Activated T-cell treated with anti-CD3 and anti-CD28 coated beads for 24 hours (primary cell): ENCODE measurements at places on chromosomes 2 and 18.

DNA sequence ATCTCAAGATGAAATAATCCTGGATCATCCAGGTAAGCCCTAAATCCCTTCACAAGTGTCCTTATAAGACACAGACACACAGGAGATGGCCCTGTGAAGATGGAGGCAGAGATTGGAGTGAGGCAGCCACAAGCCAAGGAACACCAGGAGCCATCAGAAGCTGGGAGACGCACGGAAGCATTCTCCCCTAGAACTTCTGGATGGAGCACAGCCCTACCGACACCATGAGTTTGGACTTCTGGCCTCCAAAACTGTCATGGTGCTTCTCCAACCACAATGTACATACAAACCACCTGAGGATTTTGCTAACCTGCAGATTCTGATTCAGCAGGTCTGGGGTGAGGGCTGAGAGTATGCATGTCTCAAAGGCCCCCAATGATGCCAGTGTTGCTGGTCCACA, 42.5 kb downstream of the ADD2 start:
- DNase-seq: no peak

DNA sequence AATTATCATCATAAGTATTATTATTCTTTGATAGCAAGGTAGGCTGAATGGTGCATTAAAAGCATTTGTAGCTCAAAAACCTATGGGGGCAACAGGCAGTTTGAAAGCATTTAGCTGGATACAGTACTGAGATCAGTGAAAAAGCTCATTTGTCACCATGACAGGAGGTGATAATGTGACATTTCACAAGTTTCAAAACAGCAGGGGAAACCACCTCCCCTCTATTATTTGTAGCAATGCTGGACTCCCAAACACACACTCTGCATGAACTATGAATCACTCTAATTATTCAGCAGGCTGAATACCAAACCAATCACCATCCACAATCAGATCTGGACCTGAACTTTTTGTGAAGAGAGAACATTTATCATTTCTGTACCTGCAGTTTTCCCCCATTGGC, 63.4 kb downstream of the MYO5B start:
- no peak for DNase-seq

DNA sequence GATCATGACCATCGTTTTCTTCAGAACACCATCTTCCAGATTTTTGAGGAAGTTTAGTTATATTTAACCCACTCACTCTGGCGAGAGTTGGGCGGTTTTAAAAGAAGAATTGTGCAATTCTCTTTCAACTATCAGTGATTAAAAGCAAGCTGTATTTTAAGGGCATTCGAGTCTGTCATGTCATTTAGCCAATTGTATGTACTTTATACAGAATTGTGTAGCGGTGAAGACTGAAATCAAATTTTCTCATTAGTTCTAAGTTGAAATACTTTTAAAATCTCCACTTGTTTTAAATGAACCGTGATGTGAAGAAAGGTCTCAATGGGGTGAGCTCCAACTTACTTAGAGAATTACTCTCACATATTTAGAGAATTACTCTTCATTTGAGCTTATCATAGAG, 214.6 kb upstream of the DTNA start:
- no peak for DNase-seq

DNA sequence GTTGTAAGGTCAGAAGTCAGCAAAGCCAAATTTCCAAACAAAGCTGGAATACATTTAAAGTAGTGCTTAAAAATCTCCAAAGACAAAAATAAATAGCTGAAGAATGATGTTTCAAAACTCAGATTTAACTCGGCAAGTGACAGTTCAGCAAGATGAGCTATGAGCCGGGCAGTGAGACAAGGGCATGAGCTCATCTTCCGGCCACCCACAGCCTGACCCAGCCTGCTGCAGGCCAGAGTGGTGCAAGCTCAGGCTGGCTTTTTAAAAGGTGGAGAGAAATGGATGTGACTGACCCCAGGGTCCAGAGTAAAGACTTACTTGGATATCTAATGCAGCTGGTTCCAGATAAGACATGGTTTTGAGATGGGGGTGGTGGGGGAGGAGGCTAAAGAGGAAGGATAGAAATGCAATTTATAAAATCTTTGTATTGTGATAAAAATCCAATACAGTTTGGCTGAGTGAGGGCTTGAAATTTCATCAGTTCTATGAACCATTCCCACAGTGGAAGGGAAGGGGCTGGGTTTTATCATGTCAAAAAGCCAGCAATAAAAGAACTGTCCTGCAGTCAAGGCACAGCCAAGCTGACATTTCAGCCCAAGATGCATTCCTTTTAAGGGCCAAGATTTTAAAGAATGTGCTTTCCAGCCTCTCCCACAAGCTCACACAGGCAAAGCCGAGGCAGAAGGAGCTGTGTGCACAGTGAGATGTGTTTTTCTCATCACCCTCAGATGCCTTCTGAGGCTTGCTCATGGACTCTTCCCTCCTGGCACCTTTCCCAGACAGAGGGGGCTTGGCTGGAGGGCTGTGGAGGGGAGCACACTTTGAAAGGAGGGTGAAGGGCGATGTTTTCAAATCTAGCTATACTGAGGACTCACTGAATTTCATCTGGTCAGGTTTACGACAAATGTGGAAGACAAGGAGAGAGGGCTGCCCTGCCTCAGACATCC, 97.9 kb upstream of the KLHL29 start:
- DNase-seq: no peak

- no peak for DNase-seq
Observed at GRCh38 chr2:50344509-50345106, 687.3 kb downstream of the NRXN1 start.

- no peak for DNase-seq
Observed at GRCh38 chr18:61173554-61173953, 159.7 kb upstream of the CDH20 start.

GRCh38 chr2:222613715-222614331, 42.1 kb downstream of the FARSB start:
- no peak for DNase-seq

GRCh38 chr18:8169722-8170121, 439.5 kb upstream of the RAB12 start:
- DNase-seq: no peak

- DNase-seq: peak; percentile 42
Observed at GRCh38 chr18:13437796-13438506, 219.4 kb downstream of the LDLRAD4 start.

DNA sequence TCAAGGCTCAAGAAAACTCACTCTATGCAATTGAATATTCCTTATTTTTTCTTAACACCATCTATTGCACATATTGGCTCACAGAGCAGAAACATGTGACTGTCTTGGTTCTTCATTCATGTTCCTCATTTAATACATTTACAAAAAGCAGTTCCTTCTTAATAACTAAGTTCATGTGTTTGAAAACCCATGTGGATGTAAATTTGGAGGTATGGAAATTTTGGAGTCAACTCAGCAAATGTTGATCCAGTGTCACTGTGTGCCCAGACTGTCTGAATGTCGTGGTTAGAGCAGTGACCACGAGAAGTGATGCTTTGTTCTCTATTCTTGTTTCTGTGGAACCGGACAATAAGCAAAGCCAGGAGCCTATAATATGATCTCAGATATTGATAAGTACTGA, 299.1 kb downstream of the SETBP1 start:
- no peak for DNase-seq

DNA sequence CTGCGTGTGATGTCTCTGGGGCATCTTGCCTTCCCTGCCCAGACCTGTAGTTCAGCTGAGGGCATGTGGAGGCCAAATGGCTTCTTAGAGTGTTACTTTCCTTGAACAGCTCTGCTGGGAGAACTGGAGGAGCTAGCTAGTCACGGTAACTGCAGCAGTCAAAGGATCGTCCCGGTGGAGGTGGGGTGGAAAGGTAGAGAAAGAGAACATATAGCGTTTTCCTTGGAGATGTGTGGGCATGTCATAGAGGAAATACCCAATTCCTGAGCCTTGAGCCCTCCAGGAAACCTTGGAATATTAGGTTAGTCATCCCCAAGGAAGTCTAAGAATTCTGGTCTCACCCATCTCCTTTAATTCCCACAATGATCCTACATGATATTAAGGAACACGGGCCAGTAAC, 33.5 kb upstream of the IL37 start:
- DNase-seq: no peak

DNA sequence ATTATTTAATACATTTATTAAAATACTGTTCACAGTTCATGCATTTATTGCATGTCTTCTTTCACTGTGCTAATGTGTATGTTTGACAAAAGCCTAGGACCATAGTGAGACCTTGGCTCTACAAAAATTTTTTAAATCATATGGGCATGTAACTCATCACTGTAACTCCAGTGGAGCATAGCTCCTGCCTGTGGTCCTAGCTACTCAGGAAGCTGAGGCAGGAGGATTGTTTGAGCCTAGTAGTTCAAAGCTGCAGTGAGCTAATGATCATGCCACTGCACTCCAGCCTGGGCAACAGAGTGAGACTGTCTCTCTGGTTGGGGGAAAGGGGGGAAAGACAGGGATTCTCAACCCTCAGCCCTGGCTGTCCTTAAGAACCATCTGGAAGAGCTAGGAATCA, 137.8 kb downstream of the PRKCE start:
- no peak for DNase-seq

DNA sequence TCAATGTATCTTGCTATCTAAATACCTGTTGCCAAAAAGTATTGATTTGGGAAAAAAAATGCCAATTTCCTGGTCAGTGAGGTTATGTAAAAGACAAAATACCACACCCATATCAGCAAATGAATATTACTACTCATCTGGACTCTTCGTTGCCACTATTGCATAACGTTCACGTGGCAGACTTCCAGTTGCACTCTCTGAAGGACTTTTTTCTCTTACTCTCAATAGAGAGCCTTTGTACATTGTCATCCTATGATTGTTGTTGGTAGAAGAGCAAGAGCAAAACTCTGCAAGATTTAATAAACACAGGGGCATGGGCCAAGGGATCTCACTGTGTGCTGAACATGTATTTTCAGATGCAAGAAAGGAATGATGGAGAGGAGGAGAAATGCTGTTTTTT, 689.8 kb downstream of the MBD2 start:
- no peak for DNase-seq

GRCh38 chr2:25044990-25045389, 3.1 kb downstream of the EFR3B start:
- no peak for DNase-seq

DNA sequence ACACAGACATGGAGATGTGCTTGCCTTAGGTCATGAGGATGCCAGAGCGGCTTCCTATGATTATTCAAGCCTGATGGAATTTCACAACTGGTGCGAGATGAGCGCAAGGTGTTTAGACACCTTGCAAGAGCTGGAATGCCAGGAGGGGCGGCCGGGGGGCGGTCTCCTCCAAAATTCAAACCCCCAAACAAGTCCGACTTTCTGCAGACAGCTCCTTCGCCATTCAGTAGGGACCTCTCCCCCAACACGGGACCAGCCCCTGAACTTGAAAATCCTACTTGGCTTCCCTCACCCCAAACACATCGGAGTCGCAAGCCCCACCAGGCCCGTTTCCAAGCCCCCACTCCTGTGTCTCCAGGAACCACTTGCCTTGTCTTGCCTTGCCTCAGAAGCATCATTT, 64.8 kb upstream of the ID2 start:
- no peak for DNase-seq

- DNase-seq: no peak
Observed at GRCh38 chr2:218039171-218039570, 29.9 kb upstream of the RUFY4 start.

- no peak for DNase-seq
Observed at GRCh38 chr2:1125217-1125616, 174.6 kb downstream of the SNTG2 start.

DNA sequence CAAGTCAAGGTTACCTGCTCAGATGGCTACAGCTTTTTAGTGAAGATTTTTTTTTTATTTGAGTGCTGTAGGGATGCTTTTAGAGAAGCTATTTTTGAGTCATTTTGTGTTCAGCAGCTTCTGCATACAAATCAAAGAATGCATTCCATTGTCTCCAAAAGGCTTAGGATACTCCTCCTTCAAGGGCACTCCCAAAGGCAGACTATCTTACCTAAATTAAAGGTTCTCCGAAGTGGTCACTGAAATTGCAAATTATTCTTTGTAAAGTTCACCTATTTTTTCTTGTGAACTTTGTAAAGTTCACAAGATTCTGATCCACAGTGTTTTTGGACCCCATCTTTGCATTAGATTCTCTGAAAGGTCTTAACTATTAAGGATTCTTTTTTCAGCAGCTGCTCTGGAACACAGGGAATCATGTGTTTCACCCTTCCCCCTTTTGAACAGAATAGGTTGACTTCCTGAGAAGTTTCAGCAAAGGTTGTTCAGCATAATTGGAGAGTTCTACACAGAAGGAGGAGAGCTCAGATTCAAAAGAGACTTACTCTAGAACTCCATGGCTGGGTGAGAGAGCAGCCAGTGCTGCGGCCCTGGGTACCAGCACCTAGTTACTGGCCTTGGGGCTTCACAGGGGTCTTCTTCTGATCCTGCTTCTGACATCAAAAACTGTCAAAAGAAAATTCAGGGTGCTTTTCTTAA, 14.5 kb downstream of the CLIP4 start:
- no peak for DNase-seq

- no peak for DNase-seq
Observed at GRCh38 chr18:73881396-73881917, 266.2 kb downstream of the FBXO15 start.

- DNase-seq: no peak
Observed at GRCh38 chr2:71734620-71735019, 281.3 kb downstream of the DYSF start.

GRCh38 chr2:189426886-189427285, 14.4 kb upstream of the WDR75 start:
- DNase-seq: no peak

- no peak for DNase-seq
Observed at GRCh38 chr2:69154106-69154505, 141.1 kb downstream of the ANTXR1 start.

- no peak for DNase-seq
Observed at GRCh38 chr2:213678437-213679218, 394.4 kb downstream of the SPAG16 start.

DNA sequence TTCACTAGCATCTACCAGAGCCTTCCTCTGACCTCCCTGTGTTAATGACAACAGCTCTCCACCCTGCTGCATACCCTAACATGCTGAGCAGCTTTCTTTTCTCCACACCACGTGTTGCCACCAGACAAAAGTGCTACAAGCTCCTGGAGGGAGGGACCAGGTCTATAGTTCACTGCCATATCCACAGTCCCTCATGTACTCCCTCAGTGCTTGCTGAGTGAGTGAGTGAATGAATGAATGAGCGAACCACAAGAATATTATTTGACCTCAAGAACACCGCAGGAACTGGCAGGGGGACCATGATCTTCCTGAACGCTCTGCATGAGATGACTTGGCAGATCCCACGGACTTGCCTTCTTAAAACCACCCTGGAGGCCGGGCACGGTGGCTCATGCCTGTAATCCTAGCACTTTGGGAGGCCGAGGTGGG, 47.4 kb upstream of the CAB39 start:
- no peak for DNase-seq

- no peak for DNase-seq
Observed at GRCh38 chr2:26632624-26633185, 8.5 kb downstream of the CIB4 start.

GRCh38 chr2:10305715-10306114, 3.0 kb downstream of the HPCAL1 start:
- no peak for DNase-seq

DNA sequence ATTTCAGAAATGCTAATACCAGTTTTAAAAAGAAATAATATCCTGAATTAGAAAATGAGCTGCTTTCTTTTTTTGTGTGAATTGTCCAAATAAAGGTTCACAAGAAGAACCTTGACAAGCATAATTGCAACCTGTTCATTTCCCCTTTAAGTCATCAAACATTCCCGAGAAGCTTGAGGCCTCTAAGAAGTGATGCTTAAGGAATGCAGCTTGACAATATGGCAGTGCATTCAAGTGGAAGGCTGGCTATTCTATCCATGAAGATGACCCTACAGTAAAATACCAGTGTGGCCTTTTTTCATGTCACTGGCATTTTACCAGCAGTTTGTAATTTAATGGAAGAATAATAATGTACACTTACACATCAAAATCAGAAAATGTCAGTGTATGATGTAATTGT, 216.7 kb downstream of the CTNNA2 start:
- DNase-seq: no peak
